ENCODE measurements at places on chromosomes 5 and 9.

DNA sequence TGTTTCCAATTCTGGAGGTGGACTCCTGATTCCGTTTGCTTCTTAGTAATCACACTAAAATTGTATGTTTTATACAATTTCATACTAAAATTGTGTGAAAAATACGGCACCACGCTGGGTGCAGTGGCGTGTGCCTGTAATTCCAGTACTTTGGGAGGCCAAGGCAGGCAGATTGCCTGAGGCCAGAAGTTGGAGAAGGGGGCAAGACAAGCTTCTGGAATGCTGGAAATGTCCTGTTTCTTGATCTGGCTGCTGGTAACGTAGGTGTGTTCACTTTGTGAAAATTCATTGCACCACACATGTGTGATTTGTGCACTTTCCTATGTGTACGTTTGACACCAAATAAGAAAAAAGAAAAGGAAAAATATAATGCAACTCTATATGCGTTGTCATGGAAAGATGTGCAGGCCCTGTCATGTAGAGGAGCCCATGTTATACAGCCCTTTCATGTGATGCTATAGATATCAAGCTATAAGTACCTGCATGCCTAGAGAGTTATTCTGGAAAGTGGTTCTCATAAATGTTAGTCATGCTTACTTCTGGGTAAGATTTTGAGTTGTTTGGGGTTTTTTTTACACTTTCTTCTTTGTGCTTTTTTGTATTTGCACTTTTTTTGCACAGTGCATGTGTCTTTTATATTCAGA, 119.9 kb downstream of the TMEM174 start:
- DNase-seq, result no peak

GRCh38 chr5:127398508-127398907, 107.9 kb downstream of the MEGF10 start:
- DNase-seq, result no peak

GRCh38 chr9:114820776-114821501, 15.1 kb upstream of the TNFSF15 start:
- DNase-seq, result no peak

DNA sequence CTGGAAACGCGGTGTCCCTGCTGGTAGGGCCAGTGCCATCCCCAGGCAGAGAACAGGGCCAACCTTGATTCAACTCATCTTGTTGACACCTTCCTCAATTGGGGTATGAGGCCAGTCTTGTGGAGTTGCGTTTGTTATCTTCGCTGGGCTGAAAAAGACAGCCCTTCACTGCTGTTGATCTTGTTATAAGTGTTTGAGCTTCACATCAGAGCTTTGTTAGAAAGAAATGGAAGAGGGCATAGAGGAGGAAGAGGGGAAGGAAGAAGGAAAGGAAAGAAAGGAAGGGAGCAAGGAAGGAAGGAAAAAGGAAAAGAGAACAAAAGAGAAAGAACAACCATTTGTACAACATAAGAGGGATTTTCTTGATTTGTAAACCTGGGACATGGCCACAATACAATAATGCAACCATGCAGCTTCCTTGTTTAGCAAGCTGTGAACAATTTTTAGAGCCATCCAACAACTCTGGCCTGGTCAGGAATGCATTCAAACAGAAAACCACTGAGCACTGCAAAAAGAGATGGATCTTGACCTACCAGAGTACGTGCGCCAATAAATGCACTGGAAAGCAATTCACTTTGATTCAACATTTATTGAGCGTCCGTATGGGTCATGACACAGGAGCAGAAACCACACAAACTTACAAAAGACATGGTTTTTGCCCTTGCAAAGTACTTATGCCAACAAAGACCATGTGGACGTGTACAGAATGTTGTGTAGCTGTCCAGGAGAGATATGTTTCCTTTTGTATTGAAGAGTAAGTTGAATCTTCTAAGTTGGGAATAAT, 152.9 kb downstream of the TLE1 start:
- no peak for DNase-seq

DNA sequence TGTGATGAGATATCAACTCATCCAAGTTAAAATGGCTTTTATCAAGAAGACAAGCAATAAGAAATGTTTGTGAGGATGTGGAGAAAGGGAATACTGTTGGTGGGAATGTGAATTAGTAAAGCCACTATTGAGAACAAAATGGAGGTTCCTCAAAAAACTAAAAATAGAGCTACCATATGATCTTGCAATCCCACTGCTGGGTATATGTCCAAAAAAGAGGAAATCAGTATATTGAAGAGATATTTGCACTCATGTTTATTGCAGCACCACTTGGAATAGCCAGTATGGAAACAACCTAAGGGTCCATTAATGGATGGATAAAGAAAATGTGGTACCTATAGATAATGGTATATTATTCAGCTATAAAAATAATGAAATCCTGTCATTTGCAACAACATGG, 25.1 kb downstream of the PPIP5K2 start:
- no peak for DNase-seq

DNA sequence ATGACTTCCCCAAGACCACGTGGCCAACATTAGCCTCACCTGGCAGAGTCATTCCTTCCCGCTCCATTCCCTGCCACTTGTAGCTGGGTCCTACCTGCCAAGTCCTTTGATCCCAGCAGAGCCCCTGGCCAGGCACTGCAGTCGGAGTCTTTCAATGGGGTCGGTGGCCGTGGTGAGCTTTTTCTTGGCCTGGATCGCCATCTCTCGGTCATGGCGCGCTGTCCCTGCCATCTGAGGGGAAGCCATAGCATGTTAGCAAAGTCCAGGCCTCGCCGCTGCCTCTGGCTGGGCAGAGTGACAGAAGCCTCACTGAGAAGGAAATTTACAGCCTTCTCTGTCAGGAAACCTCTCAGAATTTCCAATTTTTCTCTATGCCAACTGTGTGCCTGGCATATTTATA, 17.5 kb downstream of the CAPSL start:
- no peak for DNase-seq

- DNase-seq, result no peak
These were observed 10.8 kb upstream of the NRARP start for GRCh38 chr9:137312852-137313325.

GRCh38 chr9:69019808-69020207, 5.9 kb upstream of the PRKACG start:
- no peak for DNase-seq

DNA sequence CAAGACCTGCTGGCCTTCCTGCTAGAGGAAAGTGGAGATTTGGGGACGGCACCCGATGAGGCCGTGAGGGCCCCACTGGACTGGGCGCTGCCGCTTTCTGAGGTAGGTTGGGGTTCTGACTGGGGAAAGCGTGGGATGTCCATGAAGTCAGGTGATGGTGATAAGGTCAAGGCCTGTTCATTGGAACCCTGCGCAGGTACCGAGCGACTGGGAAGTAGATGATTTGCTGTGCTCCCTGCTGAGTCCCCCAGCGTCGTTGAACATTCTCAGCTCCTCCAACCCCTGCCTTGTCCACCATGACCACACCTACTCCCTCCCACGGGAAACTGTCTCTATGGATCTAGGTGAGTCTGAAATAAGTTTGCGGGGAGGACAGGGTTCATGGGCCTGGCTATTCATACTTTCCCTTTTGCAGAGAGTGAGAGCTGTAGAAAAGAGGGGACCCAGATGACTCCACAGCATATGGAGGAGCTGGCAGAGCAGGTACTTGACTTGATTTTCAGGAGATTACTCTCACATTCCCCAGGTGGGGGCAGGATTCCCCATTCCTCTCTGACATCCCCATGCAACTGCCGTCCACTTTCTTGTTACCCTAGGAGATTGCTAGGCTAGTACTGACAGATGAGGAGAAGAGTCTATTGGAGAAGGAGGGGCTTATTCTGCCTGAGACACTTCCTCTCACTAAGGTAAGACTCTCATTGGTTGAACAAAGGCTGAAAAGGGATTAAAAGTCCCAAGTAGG, 505 bp downstream of the CREB3 start:
- no peak for DNase-seq

DNA sequence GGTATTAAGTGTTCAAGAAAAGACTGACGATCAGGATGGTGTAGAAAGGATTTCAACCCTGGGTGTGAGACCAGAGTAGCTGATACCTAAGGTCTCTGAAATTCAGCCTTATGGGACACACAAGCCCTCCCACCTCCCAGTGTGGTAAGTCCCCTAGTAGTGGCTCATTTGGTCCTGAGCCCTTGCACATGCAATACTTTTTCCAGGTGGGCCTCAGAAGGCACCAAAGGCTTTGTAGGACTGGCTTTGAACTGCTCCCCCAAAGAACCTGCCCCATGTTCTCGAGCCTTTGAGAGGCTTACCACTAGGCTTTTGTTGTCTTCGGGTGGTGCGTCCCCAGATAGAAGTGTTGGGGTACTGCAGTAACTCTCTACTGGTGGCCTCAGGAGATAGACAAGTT, 803 bp downstream of the GARIN3 start:
- DNase-seq, result no peak

DNA sequence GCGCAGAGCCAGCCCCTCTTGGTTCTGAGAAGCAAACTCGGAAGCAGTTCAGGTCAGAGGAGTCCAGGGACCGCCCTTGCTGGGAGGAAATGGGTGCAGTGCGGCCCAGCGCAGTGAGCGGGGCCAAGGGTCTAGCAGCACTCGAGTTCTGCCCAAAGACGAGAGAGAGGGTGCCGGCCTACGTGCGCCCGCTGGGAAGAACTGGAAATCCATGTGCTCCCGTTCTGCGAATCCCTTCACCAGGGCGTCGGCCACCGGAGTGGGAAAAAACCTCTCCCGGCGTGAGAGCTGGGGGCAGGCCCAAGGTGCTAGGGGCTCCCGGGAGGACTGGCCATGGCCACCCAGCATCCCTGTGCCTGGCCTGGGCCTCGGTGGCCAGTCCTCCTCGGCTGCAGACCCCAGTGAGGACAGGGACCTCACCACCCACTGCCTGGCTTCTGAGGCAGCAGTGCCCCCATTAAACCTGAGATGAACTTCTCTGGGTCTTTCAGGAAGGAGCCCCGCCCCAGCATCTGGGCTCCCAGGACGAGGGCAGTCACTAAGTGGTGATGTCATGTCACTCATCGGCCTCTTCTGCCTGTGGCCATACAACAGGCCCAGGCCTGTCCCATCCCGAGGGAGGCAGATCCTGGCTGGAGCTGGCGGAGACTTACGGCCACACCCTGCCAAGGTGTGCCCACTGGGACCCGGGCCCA, 10.6 kb downstream of the TMEM250 start:
- peak; percentile 49 for DNase-seq
